Bronchial epithelial cell (primary cell): ENCODE measurements at places on chromosomes 11 and 22. TPM values are rescaled to one million over a fixed set of nuclear protein-coding genes. Genes with fewer than 3 reads are reported as not detected.

DNA sequence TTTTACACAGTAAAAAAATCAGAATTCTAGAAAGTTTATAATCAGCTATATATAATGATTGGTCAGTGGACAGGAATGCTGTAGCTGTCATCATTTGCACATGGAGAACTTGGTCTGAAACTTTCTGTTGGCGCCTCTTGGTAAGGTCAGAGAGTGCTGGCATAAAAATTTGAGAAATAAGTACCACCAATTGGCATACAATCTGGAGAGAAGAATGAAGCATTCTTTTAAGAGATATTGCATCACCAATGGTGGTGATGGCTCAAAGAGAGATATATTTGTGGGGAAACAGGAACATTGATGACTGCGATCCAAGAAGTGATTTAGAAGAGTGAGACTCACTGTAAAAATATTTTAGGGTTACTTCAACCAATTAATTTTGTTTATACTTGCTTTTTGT lies 19.8 kb upstream of the OOSP1 start:
- peak; percentile 12 for DNase-seq

DNA sequence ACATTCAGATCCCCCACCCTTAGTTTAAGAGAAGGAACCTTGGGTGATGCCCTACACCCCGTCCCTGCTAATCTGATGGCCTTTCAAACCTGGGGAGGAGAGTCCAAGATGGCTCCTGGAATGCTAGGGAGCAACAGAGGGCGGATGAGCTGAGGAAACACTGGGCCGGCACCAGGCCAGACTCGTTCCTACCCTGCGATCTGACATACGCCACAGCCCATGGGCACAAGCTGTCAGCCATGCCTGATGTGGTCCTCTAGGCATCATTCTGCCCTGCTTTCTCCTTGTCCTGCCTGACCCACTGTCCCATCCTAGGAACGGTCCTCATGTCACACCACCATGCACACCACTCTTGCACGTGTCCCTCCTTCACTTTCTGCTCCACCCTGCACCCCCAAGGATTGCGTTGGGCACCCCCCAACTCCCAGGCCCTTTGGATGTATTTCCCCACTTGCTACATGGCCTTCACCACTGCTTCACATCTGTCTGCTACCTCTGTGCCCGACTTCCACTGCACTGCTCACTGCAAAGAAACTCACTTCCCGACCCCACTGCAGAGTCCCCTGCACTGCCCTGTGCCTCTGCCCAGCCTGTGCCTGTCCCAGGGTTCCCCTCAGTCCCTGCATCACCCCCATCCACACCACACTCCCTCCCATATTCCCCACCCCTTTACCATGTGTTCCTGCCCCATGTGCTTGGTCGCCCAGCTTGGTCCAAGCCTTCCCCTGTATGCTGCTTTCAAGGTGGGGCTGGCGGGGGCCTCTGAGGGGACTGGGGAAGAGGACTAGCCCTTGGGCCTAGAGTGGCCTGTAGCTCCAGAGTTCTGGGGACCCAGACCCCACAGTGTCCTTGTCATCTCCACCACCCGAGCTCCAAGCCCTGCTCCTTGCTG lies 29.2 kb downstream of the USP35 start:
- no peak for DNase-seq

DNA sequence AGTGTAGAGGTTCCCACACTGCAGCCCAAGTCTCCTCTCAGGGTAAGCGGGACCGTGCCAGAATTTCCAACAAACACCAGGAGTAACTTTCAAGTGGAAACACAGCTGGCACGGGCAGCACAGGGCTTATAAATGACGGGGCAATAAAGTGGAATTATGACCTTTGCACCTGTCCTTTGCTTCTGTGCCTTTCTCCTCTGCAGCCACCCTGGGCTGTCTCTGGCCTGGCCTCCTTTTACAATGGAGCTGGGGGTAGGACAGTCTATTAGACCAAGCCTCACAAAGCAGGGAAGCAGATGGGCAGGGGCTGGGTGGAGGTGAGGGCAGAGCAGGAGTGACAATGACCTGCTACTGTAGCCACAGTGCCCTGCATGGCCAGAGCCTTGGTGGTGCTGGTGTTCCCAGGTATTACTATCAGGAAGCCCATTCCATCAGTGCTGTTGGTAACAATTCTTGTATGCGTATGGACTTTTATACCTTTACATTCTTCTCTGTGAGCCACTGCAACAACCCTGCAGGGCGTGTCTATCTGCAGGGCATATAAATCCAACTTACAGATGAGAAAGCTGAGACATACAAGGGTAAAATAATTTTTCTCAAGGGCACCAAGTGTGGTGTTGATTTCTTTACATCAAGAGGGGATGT lies 387.8 kb downstream of the CTTN start:
- no peak for DNase-seq

DNA sequence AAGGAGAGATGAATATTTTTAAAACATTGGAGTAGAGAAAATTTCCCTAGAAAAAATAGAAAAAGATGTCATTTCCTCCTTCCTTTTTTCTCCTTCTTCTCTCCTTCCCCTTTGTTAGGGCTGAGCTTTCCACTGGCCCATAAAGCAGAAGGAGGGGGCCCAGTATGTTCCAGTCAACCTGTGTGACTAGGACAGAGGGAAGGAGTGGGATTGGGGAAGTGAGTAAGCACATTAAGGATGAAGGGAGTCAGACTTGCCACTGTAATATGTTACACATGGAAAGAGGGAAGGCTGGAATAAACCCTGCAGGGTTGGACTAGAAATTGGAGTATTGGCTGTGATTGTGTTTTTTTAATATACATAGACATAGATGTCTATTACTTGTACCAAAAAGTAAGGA lies 20.1 kb upstream of the SPINDOC start:
- DNase-seq = no peak

DNA sequence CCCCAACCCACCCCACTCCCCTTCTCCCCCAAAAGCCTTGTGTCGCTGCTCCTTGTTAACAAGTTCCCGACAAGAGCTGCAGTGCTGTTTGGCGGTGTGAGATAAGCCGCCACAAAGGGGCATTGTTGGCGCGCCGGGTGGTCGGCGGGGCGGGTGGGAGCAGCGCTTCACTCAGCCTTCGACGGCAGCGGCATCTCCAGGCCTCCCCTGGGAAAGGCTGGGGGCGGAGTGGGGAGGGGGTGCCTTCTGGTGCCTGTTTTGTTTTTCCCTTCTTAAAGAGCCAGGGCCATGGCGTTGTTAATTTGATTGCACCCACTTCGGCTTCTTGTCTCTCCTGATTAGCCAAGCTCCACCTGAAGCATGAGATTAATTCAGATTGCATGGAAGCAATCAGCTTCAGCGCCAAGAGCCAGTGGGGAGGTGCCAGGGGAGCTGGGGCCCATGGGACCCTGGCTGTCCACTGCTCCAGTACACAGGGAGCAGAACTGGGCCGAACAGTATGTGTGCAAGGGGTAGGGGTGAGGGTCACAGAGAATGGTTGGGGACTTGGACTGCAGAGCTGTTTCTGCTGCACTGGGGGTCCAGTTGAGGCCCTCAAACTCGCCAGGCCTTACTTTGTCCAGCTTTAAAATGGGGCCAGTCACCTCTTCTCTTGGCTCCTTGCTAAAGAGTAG lies 165.1 kb downstream of the CEP164 start:
- no peak for DNase-seq

- DNase-seq = peak; percentile 2
Measured at GRCh38 chr11:120547316-120547715, 35.8 kb downstream of the GRIK4 start.

- no peak for DNase-seq
Measured at GRCh38 chr11:45331839-45332238, 45.7 kb upstream of the SYT13 start.

DNA sequence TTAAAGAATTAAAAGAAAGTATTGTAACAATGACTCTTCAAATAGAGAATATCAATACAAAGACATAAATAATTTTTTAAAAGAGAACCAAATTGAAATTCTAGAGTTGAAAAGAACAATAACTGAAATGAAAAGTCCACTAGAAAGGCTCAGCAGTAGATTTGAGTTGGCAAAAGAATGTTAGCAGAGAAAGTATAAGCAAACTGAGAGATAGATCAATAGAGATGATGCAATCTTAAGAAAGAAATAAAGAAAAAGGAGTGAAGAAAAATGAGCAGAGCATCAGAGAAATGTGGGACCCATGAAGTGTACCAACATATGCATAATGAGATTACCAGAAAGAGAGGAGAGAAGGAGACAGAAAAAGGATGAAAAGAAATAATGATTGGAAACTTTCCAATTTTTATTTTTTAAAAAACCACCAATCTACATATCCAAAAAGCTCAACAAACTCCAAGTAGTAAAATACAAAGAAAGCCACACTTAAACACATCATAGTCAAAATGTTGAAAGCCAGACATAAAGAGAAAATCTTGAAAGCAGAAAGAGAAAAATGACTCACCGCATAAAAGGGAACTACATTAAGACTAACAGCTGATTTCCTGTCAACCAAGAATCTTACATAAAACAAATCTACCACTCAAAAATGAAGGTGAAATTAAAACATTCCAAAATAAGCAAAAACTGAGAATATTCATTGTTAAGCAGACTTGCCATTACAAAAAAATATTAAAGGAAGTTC lies 20.9 kb downstream of the NCF4 start:
- DNase-seq = no peak

- DNase-seq = no peak
Measured at GRCh38 chr11:33624083-33624482, 76.5 kb downstream of the C11orf91 start.

DNA sequence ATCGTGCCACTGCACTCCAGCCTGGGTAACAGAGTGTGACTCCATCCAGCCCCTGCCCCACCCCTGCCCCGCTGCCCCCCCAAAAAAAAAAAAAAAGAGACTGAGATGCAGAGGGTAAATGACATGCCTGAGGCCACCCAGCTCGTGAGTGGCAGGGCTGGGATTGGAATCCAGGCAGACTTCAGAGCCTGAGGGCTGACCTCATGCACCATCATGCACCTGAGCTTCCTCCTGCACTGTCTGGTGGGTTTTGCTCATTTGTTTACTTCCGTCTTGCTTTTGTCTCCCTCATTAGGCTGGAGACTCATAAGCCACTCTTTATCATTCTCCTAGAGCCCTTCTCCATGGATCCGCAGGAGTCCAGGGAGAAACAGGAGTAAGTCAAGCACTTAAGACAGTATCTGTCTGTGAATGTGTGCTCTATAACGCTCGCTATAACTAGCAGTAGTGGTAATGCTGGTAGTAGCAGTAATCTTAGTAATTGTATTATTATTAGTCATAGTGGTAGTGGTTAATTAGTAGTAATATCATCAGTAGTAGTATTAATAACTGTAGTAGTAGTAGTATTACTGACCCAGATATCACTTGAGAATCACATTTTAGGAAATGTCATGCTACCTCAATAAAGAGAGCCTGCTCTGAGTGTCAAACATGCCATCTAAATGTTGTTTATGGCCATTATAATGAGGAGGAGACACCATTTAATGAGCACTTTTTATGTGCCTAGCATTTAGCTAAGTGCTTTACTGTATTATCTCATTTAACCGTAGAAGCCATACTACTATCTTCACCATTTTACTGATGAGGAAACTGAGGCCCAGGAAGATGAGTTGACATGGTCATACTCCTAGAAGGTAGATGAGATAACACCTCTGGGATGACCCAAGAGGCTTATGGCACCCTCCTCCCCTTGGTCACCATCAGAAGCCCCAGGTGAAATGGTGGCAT lies 85.0 kb downstream of the NAT10 start:
- DNase-seq = no peak

DNA sequence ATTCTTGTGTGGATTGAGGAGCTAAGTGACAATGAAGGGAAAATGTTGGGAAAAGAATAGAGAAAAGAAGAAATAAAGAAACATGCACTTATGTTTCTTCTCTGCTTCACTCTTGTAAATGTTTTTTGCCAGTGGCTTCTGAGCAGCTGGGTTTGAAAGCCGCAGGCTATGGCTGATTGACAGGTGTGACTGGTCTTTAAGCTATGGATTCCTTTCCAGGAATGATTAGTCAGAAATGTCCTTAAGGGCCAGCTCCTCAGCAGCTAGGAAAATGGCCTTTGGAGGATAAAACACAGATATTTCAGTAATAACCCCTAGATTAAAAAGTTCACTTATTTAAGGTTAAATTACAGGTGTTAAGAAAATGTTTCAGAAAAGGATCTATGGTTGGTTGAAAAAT lies 6.5 kb upstream of the USP28 start:
- peak; percentile 57 for DNase-seq

DNA sequence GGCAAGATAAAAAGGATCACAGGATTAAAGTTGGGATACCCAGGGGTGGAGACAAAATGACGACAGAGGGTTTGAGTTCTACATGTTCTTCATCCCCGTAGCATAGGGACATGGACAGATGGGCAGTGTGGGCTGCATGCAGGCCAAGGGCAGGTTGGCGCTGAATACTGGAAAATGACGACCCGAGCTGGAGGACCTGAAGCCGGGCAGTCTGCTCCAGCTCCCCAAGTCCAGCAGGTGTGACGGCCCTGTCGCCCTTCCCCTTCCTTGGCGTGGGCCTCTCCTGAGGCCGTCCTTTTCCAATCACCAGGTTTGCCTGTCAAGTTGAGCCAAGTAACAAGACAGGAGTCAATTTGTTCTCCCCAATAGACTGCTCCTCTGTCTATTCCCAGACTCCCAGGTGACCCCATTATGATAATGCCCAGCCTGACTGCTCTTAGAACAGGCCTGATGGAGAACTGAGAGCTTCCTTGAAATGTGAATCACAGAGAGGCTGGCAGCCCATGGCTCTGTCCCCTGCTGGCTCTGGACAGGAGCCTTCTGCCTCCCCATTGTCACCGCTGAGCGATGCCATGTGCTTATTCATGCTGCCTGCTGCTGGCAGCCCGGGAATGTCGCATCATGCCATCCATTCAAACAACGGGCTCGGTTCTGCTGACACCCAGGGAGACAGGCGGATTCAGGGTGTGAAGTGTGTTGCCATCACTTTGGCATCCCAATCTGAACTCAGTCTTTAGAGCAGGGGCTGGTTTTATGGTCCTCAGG lies 392.1 kb downstream of the NTM start:
- no peak for DNase-seq

DNA sequence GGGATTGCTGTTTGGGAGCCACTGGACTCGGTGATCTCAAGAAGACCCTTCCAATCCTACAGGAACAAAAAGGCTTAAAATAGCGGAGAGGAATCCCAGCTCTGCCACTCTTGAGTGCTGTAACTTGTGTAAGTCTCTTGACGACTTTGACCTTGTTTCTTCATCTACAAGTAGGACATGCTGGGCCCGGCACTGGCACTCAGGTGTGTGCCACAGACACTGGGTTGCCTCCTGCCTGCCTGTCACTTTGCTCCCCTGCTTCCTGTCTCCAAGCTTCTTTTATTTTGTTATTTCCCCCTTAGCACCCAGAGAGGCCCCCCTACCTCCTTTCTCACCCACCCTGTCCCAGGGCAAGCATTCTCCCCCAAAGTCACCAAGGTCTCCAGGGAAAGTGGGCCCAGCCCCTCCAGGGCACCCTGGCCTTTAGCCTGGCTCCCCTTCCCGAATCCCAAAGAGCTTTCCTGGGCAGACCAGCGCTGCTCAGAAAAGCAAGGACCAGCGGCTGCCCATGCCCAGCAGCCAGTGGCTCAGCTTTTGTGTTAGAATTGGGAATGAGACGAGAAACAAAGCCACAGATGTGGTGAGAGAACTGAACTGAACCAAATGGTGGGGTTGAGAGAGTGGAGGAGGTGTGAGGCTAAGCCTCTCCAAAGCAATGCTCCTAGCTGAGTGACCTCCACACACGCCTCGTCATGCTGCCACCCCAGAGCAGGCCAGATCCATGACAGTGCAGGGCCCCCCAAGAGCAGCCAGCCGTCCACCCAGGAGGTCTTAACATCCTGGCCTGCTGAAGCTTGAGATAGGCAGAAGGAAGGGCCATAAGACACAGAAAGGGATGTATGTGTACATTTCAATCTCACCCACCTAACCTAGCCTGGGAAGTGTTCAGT lies 4.5 kb downstream of the TRIM29 start:
- DNase-seq = no peak

NAALADL1 gene
- total RNA-seq = 16.6 and 22.7 TPM in 2 replicates

POU2AF1 gene
- not detected in 2 replicates for total RNA-seq

KLHL35 gene
- total RNA-seq = 0.79 and 1.0 TPM in 2 replicates

PDGFB gene
- 1.1 and 5.6 TPM in 2 replicates for total RNA-seq

BBOX1 gene
- total RNA-seq = 1.3 and 5.6 TPM in 2 replicates

SNX32 gene
- under 0.01 TPM in 1 of 2 replicates, not detected in the other for total RNA-seq

C11orf65 gene
- 0.79 and 1.8 TPM in 2 replicates for total RNA-seq
